ENCODE measurements at places on chromosomes 7 and 10.

GRCh38 chr10:17506390-17506789 is 52.0 kb upstream of the ST8SIA6 start:
- no peak for DNase-seq

DNA sequence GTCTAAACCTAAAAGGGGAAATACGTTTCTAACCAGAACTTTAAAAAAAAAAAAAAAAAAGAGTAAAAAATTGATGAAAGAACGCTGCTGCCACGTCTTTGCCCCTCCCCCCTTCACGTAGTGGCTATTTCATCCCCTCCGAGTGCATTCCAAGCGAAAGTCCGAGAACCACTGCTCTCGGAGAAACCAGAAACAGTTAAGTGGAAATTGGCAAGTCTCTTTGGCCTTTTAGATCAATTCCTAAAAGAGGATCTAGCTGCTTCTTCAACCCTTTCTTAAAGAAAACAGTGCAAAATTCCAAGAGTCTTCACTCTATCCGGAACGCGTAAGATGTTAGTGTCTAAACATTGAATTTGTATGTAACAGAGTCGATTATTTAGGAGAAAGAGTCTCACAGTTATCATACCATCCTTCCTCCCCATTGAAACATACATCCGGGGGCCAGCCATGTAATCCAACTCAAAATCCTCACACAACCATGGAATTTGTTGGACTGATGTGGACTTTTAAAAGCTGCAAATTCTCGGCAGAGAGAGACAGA is 1.1 kb downstream of the P4HA1 start:
- no peak for DNase-seq

DNA sequence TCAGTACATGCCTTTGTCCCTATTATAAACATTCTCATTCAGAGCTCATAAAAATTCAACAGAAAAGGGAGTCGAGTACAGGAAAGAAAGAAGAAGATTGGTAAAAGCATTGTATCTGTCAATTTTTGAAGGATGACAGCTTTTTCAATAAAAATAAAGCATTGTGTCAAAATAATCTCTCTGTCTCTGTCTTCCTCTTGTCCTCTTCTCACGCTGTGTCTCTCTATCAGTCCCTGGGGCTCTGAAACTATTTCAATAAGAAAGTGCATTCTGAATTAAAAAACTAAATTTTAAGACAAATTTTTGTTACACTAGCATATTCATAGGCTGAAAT is 248.4 kb downstream of the TNS3 start:
- no peak for DNase-seq

GRCh38 chr10:68876246-68877138 is 24.6 kb upstream of the DDX50 start:
- no peak for DNase-seq

DNA sequence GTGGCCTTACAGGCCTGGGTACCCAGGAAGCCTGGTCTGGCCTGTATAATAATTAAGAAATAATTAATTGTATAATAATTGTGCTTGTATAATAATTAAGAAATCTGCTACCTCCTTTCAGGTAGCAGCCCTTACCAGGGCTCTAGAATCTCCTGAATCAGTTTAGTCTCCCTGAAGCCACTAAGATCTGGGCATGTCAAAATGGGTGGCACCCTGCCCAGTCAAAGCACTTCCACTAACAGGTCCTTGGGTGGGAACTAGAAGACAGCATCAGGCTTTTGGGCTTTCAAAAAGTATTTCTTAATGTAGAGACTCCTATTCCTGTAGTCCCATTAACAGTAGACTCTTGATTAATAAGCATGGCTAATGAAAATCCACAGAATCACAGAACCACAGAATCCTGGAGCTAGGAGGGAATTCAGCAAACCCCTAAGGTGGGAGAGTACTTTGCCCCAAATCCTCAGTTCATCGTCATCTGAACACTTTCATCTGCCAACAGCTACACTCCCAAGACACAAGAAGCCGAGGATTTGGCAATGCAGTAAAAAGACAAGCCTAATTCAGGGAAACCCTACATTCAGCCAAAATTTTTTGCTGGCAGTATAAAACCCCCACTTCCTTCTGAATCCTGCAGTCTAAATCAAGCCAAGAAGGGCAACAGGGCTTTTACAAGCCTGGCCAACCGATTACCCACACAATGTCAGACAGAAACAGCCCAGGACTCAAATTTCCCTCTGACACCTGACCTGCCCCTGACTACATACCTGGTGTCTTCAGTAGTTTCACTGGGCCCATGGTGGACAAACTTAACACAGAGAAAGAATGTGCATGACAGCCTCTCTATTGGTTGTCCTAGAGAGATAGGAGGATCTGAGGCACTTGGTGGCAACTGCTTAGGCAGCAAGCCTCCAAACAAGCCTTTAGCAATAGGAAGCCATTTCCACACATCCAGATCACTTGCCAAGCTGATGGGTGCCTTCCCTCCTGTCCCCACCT is 5.9 kb upstream of the IL6 start:
- DNase-seq, result no peak

- no peak for DNase-seq
These were observed 95.8 kb upstream of the PODXL start for GRCh38 chr7:131652194-131652593.

DNA sequence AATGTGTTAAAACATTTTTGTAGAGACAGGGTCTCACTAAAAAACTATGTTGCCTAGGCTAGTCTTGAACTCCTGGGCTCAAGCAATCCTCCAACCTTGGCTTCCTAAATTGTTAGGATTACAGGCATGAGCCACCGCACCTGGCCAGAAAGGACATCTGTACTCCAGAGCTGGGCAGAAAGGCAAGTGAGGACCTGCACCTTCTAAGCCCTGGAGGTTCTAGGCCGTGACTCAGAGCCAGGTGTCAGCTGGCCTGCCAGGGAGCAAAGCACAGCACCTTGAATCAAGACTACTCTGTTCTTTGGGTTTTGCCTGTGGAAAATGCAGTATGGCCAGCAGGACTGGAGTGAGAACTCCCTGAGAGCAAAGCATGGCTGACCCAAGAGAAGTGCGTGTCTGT is 396.5 kb downstream of the ADRA2A start:
- DNase-seq, result no peak

GRCh38 chr7:11212080-11212711 is 238.5 kb downstream of the PHF14 start:
- no peak for DNase-seq

GRCh38 chr7:2164646-2165045 is 68.1 kb downstream of the MAD1L1 start:
- no peak for DNase-seq

DNA sequence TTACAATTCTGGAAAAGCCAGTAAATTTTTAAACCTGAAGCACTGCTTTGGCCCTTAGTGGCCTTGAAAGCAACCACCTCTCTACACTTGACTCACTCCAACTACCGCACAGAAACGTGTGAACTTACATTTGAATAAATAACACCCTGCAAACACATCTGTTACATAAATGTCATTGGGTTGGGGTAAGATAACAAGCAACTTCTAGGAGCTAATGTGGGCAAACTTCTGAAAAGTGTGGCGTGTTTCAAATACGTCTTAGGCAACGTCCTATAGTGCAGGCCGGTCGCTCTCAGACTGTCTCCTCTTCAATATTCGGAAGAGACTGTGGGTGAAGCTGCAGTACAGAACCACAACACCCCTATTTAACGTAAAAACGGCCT is 474 bp downstream of the ORC5 start:
- no peak for DNase-seq

DNA sequence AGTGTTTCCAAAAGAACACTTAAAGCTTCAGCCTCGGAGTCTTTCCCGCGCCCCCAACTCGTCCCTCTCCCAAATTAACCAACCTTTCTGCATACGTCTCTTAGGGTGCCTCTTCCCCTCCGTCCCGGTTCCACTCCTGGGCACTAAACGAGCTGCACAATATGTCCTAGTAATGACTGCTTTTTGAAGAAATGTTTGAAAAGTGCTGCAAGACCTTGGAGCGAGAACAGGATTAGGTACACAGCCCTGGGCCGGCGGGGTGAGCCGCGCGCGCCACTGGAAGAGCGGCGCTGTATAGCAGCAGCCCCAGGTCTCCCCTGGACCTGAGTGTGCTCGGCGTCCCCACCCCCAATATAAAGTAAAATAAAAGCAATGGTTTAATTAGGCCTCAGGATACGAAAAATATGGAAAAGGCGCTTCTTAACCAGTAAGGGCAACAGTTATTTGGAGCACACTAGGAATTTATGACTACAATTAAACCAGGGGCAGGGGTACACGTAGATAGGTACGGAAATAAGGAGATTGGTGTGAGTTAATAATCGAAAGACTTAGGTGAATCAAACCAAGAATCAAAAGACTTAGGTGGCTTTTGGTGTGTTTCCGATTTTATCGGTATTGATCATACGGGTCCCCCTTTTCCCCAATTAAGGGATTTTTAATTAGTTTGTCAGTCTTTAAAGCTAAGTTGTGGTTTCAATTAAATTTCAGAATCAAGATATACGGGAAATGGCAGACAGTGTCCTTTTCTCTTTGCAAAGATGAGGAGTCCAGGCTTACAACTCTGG is 1.9 kb downstream of the TET1 start:
- DNase-seq, result no peak

DNA sequence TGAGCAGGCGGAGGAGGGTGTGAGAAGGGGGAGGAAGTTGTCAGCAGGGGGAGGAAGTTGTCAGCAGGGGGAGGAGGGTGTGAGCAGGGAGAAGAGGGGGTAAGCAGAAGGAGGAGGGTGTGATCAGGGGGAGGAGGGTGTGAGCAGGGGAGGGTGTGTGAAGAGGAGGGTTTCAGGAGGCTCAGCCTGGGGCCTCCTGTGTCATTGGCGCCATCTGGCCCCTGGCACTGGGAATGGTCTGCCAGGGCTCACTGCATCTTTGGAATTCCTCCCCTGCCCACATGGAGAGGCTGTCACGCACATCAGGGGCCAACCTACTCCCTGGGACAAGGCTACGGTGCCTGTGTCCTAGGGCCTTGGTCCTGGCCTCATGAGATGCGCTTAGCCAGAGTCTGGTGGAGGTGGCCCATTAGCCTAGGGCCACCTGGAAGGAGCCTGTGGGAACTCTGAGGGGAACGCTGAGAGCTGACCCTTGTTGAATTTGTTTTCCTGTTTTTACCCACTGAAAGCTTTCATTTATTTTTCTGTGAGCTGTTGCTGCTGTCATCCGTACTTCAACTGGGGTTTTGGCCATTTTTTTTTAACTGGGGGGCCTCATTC is 18.0 kb downstream of the CAMK2B start:
- DNase-seq, result no peak

DNA sequence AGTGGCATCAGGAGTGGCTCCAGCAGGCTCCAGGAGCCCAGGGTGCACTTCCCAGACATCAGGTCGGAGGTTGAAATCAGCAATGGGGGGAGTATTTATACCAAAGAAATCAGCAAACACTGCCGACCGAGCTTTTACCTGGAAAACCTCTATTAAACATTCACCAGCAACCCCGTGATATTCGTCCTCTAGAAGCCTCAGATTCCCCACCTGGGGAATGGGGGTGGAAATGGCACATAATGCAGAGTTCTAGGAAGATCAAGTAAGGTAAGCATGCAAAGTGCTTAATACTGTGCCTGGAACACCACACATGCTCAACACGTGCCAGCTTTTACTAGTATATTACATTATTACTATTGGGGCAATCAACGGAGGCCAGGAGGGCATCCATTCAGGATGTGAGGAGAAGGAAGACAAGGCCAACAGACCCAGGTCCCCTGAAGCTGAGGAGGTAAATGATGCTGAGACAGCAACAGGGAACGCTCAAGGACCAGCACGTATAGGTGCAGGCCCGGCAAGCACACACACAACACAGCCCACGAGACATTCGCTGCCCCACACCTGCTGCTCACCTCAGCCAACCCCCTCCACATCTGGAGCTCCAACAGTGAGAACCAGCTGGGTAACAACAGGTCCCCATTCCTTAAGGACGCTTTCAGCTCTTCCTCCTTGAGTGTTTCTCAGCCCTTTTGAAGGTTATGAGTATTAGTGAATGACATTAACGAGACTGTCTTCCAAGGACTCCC is 125.5 kb downstream of the TNS3 start:
- no peak for DNase-seq

DNA sequence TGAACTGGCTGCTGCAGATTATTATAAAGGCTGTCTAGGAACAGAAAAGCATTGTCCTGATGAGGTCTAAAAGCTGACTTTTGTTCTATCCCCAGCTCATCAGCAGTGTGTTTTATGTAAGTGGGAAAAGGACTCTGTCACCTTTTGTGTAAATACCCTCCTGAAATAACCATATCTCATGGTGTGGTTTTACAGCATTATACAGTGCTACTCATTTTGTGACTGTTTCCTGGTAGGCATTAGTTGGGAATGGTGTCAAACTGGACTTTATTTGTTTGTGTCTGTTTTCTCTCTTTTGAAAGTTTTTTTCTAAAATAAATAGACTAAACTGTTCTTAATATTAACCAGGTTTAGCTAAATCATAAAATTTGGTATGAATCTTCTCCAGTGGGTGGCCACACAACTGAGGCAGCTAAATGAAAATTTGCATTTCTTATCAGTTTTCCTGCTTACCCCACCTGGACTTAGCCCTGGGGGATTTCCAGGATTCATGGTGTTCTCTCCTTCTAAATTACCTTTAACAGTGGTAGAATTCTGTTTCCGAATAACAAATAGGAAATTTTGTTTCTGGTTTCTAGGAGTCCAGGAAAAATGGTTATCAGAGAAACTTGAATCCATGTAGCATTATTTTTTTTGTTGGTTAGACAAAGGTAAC is 140.9 kb downstream of the LHFPL3 start:
- DNase-seq, result no peak

DNA sequence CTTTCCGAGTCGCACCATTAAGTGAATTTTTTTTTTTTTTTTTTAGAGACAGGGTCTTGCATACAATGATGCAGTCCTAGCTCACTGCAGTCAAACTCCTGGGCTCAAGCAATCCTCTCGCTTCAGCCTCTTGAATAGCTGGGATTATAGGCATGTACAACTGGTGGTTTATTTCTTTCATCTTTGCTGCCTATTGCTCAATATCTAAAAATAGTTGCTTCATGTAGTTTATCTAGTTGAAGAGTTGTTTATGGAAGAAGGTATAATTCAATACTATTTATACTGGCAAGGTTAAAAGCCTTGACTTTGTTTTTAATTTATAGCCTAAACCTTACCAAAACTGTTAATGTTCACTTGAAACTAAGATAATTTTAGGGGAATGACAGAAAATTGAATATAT is 66.9 kb downstream of the SEMA3D start:
- no peak for DNase-seq

DNA sequence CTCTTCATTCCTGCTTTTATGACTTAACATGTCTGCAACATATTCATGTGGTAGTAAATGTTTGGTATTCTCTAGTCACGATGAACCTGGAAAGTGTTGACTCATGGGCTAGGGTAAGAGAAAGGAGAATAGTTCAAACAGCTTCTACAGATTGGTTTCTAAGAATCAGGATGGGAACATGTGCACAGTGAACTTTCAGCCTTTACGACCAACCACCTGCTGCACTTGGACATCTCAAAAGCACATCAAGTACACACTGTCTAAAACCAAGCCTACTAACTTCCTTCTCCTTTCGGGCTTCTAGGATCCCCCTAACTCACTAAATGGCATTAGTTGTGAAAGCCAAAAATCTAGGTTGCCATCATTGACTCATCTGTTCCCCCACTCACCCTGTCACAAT is 85.5 kb downstream of the CUL2 start:
- no peak for DNase-seq

GRCh38 chr10:58414270-58415041 is 29.2 kb downstream of the TFAM start:
- DNase-seq, result no peak

GRCh38 chr7:4235596-4235995 is 446.5 kb upstream of the FOXK1 start:
- DNase-seq, result no peak

All from stimulated activated CD8-positive, alpha-beta memory T cell treated with anti-CD3 and anti-CD28 coated beads, Interleukin-7, amount 100 ng/mL, for 24 hours (primary cell).